Fibroblast of skin of left biceps (primary cell): ENCODE measurements at places on chromosomes 4 and X.

GRCh38 chrX:140432346-140433175 is 72.3 kb downstream of the SOX3 start:
- DNase-seq, result no peak

DNA sequence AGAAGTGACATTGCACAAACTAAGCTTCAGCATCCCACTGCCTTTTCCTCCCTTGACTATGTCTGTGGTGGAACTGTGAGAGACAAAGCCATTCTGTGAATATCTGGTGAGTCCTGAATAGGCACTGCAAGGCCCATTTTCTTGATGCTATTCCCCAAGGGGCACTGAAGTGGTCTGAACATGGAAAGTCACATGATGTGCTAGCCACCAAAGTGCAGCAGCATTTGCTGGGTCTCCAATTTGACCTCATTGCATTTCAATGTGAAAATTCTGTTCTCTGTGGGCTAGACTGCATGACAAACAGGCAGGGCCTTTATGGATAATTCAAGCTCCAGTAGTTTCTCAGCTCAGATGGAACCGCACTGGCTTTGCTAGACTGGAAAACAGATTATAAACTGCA is 627.4 kb upstream of the BOD1L1 start:
- no peak for DNase-seq

GRCh38 chrX:18753631-18754030 is 46.2 kb downstream of the PPEF1 start:
- DNase-seq, result no peak

DNA sequence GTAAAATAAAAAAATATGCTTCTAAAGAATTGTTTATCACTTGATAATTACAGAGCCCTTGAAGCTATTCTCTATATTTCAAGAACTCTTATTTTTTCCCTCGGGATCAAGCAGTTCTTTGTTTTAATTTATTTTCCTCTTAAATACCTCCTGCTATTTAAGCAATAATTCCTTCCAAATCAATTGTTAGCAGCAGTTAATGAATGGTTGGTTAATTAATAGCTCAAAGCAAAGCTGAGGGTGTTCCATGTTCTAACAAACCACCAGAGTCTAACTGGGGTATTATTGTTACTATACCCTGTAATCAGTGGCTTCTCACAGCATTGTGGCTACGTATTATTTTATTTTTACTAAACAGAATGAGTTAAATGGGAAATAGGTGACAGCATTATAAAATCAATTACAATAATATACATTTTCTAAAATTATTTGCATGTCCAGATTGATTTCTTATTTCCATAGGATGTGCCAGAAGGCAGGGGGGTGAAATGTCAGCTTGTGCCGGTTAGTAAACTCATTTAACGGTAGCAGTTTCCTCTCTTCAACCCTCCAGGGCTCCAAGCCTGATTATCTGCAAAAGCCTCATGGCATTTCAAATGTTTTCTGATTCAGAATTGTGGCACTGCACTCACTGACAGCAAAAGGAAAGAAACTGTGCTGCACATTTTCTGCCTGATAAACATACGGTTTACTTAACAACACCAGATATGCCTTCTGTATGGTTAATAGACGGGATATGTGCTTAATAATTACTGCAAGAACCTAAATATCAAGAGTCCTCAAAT is 286.9 kb upstream of the EMCN start:
- DNase-seq, result no peak

DNA sequence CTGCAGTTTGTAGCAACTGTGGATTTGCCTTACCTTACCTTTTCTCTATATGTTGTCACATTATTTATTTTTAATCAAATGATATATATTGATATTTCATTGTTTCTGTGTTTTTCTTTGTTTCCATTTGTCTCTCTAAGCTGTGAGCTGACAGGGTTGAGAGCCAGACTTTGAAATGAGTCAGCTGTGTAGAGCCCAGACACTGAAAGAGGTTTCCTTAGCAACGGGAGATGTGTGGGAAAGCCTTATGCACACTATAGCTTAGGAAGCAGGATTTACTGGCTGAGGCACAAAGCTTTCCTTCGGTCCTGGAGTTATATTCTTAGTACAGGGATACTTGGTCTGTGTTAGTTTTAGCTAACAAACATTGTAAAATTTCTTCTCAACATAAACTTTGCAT is 192.2 kb downstream of the FGF13 start:
- no peak for DNase-seq

DNA sequence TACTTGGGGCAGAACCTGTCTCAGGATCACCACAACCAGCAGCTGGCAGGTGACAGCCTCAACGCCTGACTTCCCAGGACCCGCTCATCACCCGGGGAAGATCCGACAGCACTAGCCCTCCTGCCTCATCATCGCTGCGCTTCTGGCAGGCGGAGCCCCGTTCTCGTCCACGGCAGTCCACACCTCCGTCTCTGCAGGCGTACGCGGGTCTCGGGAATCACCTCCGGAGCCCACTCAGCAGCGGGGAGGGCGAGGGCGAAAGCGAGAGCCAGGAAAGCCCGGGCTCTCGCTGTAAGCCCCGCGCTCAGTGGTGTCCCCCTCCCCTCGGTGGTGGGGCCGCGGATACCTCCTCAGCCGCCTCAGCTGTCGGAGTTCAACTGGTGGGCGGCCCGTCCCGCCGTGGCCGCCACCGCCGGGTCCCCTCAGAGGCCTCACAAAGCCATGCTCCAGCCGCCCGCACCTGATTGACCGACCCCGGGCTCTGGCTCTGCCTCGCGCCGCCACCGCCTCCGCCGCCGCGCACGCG is 518 bp upstream of the CNKSR2 start:
- DNase-seq, result no peak

DNA sequence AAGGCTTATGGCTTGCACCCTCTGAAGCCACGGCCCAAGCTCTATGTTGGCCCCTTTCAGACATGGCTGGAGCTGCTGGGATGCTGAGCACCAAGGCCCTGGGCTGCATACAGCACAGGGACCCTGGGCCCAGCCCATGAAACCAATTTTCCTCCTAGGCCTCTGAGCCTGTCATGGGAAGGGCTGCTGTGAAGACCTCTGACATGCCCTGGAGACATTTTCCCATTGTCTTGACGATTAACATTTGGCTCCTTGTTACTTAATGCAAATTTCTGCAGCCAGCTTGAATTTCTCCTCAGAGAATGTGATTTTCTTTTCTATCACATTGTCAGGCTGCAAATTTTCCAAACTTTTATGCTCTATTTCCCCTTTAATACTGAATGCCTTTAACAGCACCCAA is 844.7 kb downstream of the PCDH18 start:
- DNase-seq, result no peak

DNA sequence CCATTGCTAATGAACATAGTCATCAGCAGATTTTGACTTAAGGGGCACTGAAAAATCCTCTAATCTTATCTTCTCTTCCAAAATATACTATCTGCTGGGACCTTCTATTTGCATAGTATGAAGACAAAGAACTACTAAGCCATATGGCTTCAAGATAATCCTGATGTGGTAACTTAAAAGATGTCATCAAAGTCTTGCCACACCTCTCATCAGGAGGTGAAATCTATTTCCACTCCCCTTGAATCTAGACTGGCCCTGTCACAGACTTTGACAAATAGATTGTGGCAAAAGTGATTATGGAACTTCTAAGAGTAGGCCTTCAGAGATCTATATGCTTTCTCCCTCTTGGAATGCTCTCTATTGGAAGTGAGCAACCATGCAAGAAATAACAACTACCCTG is 27.3 kb upstream of the TET2 start:
- no peak for DNase-seq

- DNase-seq, result no peak
These were observed 87.4 kb downstream of the FAM9B start for GRCh38 chrX:8946563-8946962.
